ENCODE measurements at places on chromosomes 5 and 9.

GRCh38 chr9:110820381-110820780, 151.8 kb downstream of the MUSK start:
- DNase-seq, result no peak

DNA sequence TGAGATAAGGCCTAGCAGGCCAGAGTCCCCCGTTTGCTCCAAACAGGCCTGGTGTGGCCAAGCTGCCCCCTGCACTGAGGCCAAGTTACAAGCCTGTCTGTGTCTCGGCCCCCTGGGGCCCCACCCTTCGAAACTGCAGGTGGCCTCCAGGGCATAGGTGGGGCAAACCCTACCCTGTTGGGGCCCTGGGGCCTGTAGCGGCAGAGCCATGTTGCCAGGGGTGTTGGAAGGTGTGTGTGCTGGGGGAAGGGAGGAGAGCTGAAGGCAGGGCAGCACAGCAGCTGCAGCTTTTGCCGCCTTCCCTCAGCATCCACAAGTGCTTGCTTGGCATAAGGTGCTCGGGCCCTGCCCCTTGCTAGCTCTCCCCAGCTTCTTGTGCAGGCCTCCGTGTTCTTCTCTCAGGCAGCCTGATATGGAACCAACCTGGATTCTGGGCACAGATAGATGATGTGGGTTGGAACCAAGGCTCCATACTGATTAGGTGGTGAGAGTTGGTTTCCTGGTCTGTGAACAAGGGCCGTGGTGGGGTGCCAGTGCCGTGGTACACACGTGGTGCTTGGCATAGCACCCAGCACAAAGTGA, 12.7 kb downstream of the IRF1 start:
- DNase-seq, result no peak

- no peak for DNase-seq
Measured at GRCh38 chr5:176180781-176181180, 57.4 kb upstream of the SIMC1 start.

DNA sequence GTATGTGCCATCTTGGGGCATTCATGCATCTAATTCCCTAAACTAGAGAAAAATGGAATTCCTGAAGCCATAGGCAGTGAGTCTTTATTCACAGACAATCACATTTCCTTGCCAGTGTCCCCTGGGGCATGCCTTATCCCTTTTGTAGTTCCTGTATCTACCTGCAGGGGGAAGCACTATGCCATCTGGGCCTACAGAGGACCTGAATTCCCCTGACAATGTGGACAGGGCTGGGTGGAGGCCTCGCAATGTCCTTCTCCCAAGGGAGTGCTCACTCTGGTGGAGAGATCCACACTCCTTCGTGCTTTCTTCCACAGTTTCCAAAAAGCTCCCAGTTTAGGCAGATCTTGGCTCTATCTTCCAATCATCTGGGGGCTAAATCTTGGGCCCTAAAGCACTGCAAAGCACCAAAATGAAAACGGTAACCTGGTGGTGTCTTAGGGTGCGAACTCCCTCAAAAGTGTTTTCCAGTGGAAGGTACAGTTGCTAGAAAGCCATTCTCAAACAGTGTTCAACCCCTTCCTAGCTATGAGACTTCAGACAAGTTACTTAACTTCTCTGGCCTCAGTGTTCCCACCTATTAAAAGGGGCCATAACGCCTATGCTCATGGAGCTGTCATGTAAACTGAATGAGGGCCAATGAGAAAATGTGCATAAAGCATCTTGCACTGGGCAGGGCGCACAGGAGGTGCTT, 17.5 kb downstream of the WHRN start:
- DNase-seq, result peak; percentile 45

DNA sequence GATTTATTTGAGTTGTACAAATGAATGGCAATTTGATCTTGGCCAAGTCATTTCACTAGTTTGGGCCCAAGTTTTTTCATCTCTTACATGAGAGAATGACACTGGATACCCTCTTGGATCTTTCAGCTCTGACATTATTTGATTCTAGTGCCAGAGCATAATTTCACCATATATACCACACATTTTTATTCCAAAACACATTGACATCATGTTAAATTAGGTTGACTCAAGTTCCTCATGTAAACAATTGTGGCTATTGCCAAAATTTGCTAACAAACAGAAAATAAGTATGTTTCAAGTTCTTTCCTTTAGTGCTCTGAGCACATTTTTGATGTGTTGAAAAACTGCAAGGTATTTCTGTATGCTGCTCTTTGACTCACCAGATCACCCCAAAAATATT, 375.8 kb downstream of the ZNF608 start:
- DNase-seq, result no peak

- no peak for DNase-seq
Measured at GRCh38 chr9:131690462-131690861, 49.4 kb downstream of the RAPGEF1 start.

DNA sequence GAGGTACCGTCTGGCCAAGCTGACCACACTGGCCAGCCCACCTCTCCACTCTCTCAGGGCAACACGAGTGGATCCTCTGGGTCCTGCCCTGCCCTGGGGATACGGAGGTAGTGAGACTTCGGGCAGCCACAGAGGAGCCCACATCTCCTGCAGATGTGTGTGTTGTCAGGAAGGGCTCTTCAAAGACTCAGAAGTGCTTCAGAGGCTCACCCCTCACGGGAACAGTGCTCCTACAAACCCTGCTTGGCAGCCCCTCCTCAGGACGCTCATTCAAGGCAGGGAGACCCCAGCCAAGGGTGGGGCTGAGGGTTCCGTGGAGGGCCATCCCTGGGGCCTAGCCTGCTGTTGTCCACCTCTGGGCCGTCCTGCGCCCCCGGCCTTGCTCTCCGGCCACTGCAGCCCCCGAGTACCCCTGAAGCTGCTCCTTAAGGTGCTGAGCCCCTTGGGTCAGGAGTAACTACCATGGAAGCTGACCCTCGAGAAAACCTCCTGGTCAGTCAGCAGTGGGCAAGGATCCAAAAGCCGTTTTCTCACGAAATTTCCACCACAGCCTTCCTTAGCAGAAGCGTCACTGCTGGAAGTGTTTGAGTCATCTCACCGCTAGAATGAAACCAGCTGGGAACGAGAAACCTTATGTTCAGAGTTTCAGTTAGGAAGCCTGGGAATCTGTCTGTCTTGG, 23.2 kb upstream of the LRRC14B start:
- no peak for DNase-seq
